Caki2 (cell line): ENCODE measurements at places on chromosomes 7 and 10. TPM values are rescaled to one million over a fixed set of nuclear protein-coding genes. Genes with fewer than 3 reads are reported as not detected.

DNA sequence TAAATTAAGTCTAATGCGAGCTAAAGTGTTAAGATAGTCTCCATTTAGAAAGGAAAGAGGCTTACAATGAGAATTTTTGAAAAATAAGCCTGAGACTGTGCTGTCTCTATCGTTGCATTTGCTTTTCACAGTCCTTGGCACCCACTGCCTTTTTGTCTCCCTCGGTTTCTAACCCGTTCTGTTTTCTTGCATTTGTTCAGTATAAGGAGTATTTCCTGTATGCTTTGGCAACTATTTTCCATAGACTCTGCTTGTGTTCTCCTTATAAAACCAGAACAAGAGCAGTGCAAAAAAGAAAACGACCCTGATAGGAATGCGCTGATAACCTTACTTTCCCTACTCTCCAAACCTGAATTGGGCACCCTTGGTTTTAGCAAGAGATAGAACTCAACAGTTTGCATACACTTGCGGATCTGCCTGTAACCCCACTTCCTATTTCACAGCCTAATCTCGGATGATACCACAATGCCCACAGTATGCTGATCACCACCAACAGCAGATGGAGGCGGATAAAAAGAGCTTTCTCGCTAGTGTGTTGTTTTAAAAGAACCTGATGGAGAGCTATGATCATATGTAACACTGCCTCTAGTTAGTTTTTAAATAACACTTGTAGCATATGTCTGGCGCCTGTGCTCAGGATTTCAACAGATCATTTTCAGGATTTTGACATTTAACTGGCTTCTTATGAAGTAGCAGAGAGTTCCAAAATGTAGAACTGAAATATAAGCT lies 1.6 kb upstream of the ARHGAP12 start:
- DNase-seq = peak; percentile 46

TMEM243 gene
- 81.6 and 96.4 TPM in 2 replicates for total RNA-seq

GRCh38 chr7:86470763-86471162 lies 172.9 kb upstream of the GRM3 start:
- no peak for DNase-seq

- DNase-seq = no peak
Measured at GRCh38 chr7:157667731-157668130, 330.9 kb downstream of the DNAJB6 start.

DNA sequence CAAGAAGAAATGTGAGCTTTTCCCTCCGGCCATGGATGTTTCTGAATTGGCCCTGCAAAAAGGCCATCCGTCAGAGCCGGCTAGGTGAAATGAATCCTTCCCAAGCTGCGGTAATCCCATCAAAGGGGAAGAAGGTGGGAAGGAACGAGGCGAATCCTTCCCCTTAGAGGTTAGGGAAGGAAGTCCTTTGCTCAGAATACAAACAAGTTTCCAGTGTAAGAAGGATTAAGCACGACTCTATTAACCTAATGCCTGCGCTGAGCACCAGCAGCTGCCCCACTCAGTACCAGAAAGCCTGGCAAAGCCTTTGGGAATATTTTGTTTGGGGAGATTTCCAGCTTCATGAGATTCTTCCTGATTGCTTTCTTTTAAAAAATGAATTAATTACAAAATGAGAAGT lies 42.8 kb downstream of the CLRN3 start:
- DNase-seq = no peak

DNA sequence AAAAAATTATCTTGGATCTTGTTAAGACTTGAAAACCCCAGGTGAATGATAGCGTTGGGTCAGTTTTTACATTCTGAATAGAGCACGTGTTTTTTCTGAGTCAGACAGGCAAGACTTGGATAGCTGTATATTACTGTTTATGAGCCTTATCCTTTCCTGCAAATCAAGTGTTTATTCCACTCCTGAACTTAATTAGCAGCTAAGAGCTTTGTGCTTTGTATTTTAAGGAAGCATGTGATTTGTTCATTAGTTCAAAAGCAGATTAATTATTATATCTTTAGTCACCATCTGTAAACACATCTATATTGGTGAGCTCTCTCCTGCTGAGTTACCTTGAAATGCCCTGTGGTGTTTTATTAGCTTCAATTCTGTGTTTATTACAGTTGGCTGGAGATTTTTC lies 98.6 kb upstream of the PRPS1L1 start:
- DNase-seq = no peak

ACTL6B gene
- not detected in 2 replicates for total RNA-seq

GRCh38 chr7:24336461-24336860 lies 52.5 kb downstream of the NPY start:
- DNase-seq = no peak

- no peak for DNase-seq
Measured at GRCh38 chr10:80171248-80171660, 34.1 kb downstream of the ANXA11 start.

GRCh38 chr10:5305374-5305773 lies 59.4 kb upstream of the UCN3 start:
- DNase-seq = no peak

KCNMA1 gene
- total RNA-seq = 6.2 and 12.8 TPM in 2 replicates

- DNase-seq = no peak
Measured at GRCh38 chr7:36811807-36812206, 87.5 kb upstream of the AOAH start.

DNA sequence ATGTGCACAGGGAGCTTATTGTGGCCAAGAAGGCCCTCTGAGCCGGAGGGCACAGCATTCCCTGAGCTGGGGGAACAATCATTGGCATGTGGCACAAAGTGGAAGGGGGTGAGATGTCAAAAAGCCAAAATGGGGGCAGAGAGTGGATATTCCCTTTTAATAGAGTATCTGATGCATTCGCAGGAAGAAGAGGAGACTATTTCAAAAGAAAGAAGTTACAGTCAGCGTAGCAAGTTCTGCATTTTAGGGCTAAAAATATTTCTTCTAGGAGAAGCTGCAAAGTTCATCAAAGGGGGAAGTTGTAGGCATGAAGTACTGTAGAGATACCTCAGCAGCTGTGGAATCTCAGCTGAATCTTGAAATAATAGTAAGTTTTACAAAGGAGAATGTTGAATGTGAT lies 136.0 kb upstream of the WDR11 start:
- no peak for DNase-seq

CYREN gene
- total RNA-seq = 78.9 and 131 TPM in 2 replicates

- DNase-seq = no peak
Measured at GRCh38 chr7:107998660-107999480, 4.1 kb downstream of the LAMB1 start.

ADAMTS14 gene
- 0.37 and 1.0 TPM in 2 replicates for total RNA-seq

DNA sequence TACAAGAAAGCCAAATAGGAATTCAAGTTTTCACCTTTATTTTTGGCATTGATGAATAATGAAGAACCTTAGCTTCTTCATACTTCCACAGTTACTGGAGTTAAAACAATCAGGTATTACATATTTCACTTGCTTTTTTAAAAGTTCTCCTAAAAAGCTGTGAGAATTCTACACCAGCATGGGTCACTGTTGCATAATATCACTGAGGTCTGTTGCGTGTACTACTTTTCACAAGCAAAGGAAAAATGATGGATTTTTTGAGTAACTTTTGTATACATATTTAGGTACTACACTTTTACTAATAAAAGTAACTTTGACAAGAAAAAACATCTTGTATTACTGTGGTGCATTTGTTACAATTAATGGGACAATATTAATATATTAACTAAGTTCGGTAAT lies 15.2 kb downstream of the FAM24B start:
- no peak for DNase-seq

- DNase-seq = peak; percentile 75
Measured at GRCh38 chr10:97399843-97400545, 1.1 kb downstream of the RRP12 start.

DNA sequence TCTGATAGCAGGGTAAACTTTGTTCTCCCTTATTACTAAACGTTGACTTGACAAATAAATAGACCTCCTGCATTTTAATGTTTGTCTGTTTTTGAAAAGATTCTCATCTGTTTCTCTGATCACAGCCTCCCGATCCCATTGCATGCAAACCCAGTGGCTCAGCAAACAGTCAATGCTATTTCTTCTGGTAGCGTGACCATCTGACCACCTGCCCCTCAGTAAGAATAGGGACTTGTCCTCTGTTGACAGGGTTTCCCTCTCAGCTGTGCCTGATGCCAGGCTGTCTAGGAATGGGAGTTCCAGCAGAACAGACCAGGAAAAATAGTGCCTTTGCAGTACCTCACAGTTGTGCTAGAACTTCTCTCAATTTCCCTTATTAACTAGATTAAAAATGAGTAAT lies 40.7 kb upstream of the EBLN1 start:
- DNase-seq = no peak

MACROH2A2 gene
- total RNA-seq = 29.0 and 29.4 TPM in 2 replicates

- peak; percentile 30 for DNase-seq
Measured at GRCh38 chr10:76311752-76312636, 880.6 kb downstream of the LRMDA start.

AASS gene
- 0.51 TPM in 1 of 2 replicates, not detected in the other for total RNA-seq

HOXA5 gene
- total RNA-seq = 53.0 and 130 TPM in 2 replicates

DNA sequence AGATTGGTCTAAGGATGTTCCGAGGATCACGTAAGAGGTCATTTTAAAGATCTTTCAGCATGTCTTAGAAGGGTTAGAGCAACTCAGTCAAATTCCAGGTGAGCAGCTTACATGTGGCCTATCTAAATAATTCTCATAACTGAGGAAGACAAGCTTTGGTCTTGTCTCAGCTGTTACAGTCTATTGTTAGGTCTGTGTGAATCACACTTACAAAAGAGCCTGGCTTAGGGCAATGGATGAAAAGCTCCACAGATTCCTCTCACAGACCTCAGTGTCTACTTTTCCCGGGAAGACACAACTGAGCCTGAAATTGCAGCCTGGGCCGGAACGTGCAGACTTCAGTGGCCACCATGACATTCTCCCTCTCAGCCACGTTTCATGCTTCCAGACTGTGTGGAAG lies 173.1 kb downstream of the INHBA start:
- DNase-seq = no peak

KCNIP2 gene
- 0.20 TPM in 1 of 2 replicates, not detected in the other for total RNA-seq

- DNase-seq = no peak
Measured at GRCh38 chr10:69685802-69686585, 55.9 kb downstream of the FAM241B start.

DNA sequence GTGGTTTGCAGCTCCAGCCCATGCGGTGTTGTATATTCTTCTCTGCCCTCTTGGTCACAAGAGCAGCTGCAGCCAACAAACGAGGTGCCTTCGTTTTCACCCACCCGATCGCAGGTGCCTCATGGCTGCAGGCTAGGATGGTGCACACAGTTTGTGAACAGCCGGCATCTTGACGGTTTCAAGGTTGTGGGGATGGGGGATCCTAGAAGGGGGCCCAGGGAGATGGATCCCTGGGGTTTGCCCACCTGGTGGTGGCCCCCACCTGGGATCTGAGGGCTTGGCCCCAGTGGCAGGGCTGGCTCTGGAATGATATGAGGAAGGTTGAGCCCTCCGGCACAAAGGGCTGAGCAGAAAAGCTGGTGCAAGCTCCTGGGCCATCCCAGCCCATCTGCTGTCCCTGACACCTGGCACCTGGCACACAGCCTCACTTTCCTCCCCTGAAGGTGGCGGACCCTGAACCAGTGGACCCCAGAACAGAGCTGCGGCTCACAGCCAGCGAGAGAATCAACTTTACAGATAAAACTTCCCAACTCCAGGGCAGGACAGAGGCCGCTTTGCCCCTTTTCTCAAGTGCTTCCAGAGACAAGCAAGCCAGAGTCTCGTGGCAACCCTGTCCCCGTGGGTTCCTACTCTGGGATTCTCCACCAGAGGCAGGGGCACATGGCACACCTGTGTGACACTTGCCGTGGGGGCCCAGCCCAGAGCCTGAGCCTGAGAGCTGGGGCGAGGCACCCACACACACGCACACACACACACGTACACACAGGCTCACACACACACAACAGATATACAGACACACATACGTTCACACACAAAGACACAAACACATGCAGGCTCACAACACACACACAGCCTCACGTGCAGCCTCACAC lies 177.3 kb upstream of the PPP2R2D start:
- no peak for DNase-seq

GRCh38 chr10:25912866-25913265 lies 21.2 kb upstream of the MYO3A start:
- DNase-seq = peak; percentile 42

DNA sequence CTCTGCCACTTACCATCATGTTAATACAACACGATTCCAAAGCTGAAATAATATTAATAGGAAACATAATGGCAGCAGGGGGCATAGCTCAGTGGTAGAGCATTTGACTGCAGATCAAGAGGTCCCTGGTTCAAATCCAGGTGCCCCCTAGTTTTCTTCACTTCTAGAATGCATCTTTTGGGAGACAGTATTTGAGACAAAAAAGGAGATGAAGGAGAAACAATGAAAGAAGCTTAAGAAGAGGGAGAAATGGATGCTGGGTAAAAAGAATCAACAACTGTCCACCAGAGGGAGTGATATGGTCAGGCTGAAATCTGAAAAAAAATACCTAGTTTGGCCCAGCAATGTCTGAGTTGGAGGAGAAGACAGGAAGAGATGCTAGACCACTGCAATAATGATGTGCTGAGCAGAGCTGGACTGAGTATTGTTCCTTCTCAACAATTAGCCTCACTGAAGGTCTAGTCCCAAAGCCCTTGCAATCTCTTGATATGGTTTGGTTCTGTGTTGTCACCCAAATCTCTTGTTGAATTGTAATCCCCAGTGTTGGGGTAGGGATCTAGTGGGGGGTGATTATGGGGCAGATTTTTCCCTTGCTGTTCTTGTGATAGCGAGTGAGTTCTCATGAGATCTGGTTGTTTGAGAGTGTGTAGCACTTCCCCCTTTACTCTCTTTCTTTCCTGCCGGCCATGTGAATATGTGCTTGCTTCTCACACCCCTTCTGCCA lies 48.3 kb downstream of the ZNF783 start:
- peak; percentile 55 for DNase-seq

DNA sequence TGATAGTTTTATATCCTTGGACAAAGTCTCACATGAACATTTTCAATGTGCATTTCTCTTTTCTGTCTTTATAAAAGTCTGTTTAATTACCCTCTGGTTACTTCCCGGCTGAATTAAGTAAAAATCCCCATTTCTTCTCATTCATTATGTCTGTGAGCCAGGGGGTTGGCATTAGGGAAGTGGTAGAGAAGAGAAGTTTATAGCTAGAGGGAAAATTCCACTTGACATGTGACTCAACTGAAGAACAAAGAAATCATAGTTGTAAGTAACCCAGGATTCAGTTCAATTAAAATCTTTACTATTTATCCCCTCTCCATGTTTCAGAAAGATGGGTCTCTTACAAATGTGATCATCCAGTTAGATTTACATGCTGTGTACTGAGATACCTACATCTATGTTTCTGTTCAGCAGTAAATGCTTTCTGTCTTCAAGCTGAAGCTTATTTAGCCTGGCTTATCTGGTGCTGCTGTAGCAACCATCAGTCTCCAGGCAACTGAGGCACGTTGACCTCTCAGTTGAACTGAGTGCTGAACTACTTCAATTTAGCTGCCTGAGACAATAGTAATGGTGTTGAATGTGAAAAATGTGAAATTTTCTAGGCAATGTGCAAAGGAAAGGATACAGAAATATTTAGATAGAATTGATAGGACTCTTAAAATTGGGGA lies 181.6 kb downstream of the MLLT10 start:
- peak; percentile 44 for DNase-seq

GRCh38 chr7:63925262-63925625 lies 73.4 kb upstream of the ZNF722 start:
- DNase-seq = no peak

CDHR1 gene
- 0.64 TPM in 1 of 2 replicates, not detected in the other for total RNA-seq

TUBAL3 gene
- total RNA-seq = not detected in 2 replicates
